Nephron progenitor cell (in vitro differentiated cells): ENCODE measurements at places on chromosomes 6 and 20.
A peak's percentile ranks its signal among the peaks of the same experiment; 100 is the strongest.

DNA sequence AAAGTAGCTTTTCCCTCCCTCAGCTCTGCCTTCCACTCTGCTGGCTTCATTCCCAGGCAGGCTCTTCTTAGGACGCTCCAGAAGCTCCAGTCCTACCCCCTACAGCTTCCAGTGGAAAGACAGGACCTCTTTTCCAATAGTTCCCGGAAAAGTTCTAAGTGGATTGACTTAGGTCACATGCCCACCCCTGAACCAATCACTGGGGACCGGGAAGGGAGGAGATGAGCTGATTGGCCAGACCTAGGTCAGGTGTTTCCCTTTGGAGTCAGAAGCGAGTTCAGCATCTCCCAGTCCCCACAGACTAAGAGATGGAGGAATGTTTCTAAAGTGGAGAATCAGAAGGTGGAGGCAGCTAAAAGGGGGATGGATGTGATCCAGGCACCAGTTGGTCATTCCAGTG, 62.9 kb upstream of the KCNG1 start:
- no peak for DNase-seq

GRCh38 chr6:16154904-16155303, 26.0 kb downstream of the MYLIP start:
- no peak for DNase-seq

DNA sequence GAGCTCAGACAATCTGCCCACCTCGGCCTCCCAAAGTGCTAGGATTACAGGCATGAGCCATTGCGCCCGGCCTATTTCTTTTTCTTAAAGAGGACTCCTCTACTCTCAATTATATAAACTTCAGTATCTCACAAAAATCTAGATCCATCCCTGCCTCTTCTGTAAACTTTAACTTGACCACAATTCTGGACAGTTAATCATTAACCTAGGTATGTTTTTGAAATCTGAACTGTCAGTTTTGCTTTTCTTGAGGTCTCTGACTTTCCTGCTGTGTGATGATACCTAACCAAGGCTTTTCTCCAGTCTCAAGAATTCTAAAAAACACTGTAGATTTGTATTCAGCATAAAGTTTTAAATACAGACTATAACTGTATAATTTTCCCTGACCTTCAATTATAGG, 388.2 kb upstream of the SYNCRIP start:
- no peak for DNase-seq

- no peak for DNase-seq
Measured at GRCh38 chr6:14384175-14384949, 266.8 kb downstream of the CD83 start.

DNA sequence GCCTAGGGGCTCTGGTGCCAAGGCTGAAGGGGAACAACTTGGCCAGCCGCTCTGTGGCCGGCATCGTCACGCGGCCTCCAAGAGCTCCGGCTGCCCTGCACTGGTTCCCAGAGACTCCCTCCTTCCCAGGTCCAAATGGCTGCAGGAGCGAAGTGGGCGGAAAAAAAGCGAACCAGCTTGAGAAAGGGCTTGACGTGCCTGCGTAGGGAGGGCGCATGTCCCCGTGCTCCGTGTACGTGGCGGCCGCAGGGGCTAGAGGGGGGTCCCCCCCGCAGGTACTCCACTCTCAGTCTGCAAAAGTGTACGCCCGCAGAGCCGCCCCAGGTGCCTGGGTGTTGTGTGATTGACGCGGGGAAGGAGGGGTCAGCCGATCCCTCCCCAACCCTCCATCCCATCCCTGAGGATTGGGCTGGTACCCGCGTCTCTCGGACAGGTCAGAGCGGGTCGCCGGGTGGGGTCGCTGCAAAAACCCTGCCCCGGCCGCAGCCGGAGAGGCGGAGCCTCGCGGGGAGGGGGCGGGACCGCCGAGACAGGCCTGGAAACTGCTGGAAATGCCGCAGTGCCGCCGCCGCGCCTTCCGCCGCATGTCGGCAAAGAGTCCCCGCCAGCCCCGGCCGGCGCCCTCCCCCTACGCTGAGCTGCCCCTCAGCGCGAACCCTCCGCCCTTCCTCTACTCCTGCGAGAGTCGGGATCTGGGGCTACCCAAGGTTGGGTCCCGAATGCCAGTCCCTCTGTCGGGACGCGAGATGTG, 814 bp upstream of the HSP90AB1 start:
- peak; percentile 97 for DNase-seq

DNA sequence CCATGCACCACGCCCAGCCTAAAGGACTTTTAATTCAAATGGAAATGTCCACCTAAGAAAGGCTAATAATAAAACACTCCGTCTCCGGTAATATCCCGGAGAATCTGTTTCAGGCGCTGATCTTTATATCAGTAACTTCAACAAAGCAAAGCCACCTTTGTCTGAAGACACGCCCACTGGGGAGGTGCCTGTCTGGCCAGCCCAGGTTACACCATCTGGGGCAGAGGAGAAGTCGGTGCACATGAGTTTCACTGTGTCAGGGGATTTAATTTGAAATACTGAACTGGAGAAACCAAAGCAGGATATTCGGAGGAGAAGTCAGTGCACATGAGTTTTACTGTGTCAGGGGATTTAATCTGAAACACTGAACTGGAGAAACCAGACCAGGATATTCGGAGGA, 9.4 kb downstream of the SERPINB6 start:
- no peak for DNase-seq

DNA sequence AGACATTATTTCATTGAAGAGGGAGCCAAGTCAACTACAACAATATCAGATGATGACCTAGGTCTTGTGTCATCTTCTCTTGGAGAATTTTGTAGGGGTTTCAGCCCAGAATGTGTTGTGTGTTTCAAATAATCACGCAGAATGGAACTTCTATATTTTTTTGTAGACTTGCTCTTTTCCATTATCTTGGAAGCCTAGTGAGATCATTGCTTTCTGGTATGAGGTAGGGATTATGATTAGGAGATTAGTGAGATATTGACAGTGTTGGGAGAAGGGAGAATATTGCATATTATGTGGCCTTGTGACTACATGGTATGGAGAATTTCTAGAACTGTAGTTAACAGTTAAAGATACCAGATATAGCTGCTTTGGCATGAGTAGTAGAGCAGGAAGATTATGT, 423.6 kb upstream of the PLCB4 start:
- DNase-seq, result no peak
